ENCODE measurements at places on chromosomes 2 and 18.

- DNase-seq = no peak
Observed at GRCh38 chr18:46411867-46412690, 244.9 kb downstream of the LOXHD1 start.

DNA sequence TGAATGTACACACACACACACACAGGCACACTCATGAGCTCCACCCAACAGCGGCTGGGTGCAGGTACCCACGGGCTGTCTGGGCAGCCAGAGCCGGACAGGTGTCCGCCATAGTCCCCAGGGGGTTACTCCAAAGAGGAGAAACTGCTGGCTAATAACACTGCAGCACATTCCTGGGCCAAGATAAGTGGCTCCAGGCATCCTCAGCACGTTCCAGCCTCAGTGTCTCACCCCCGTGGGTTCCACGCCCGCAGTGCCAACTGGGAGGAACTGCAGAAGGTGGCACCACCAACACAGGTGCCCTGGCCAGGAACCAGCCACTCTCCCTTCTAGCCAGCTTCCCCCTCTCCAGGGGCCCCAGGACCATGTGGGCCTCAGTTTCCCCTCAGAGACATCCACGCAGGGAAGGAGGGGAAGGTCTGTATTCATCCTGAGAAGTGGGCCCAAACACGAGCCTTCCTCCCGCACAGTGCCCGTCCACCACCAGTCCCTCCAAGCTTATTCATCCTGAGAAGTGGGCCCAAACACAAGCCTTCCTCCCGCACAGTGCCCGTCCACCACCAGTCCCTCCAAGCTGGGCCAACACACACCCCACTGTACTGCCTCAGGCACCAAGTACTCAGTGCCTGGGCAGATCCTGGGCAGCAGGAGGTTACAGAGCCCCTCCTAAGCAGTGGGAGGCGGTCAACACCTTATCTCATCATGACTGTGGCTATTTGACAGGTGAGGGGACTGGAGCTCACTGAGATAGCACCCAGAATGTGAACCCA is 47.6 kb downstream of the TNS1 start:
- no peak for DNase-seq

DNA sequence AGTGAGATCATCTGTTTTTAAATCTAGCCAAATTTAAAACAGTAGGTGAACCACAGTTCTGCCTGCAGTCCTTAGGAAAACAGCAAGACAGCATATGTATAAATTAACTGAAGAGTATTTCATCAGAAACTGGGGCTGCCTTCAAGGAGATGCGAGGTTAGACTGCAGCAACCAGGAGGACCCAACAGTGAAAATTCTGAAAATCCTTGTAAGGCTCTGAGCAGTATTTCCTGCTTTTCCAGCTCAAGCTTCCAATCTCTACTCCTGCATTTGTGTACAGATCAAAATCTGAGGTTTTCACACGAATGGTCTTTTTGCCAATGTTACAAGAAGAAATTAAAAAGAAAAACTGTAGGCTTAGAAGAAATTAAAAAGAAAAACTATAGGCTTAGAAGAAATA is 43.7 kb downstream of the CERKL start:
- DNase-seq = no peak

- DNase-seq = no peak
Observed at GRCh38 chr2:240559286-240559685, 871 bp upstream of the DUSP28 start.

GRCh38 chr2:177143444-177143843 is 69.2 kb upstream of the HNRNPA3 start:
- no peak for DNase-seq

DNA sequence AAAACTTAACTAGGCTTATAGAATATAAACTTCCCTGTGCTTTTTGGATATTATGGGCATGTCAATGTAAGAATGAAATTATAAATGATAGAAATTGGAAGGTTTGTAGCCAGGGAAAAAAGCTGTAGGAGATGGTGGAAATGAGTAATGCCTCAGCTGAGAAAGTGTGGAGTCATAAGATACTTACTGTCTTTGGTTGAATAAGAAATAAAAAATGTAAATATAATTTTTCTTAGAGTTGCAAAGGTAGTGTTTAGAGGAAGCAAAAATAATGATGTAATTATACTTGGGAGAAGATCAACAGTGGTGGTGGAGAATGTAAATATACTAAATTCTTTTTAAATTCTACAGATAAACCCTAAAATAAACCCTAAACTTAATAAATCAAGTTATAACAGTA is 26.2 kb upstream of the RND3 start:
- DNase-seq = no peak

GRCh38 chr2:181326661-181327060 is 130.5 kb upstream of the ITGA4 start:
- DNase-seq = no peak

DNA sequence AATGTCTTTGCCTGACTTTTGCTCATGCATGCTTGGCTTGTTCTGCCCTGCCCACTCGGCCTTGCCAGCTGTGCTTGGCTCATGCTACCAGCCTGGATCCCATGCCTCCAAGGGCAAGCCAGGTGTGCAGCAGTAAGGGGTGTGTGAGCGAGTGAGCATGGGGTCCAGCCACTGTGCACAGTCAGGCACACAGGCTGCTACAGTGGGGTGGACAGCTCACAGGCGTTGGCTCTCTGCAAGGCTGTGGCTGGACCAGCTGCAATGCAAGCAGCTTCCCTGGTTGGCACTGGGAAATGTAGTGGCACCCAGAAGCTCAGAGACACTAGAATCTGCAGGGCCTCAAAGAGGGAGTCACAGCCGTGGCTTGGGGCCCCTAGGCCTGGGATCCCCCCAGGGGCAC is 529.7 kb downstream of the DSC3 start:
- no peak for DNase-seq

DNA sequence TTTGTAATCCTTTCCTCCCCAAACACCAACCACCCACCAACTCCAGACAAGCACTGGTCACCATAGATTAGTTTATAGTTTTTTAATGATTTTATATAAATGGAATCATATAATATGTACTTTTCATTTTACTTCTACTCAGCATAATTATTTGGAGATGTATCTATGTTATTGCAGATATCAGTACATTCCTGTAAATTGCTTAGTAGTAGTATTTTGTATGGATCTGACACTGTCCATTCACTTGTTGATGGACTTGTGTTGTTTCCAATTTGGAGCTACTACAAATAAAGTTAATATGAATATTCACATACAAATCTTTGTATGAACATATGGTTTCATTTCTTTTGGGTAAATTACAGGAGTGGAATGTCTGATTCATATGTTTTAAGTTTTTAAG is 31.0 kb downstream of the ZC3H15 start:
- DNase-seq = no peak
